ENCODE measurements at places on chromosomes 6 and 20.
A peak's percentile ranks its signal among the peaks of the same experiment; 100 is the strongest.

GRCh38 chr20:43798291-43799149 lies 71.7 kb upstream of the GTSF1L start:
- DNase-seq, result no peak

- DNase-seq, result no peak
Measured at GRCh38 chr6:5446362-5447075, 185.2 kb downstream of the FARS2 start.

DNA sequence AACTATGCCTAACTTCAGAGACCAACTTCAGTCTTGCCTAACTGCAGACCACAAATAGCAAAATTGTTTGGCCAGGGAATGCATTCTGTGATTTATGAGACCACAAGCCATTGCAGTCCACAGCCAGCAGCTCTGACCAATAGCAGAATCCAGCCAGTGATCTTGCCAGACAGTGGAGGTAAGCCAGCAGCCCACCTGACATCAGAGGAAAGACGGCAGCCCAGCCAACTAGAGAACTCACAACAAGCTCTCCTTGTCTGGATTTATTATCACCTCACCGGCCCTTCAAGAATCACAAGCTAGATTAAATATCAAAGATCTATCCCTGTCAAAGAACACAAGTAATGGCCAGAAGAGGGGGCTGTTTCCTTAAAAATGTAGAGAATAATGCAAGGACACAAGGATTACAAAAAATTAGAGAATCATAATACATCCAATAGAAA lies 66.5 kb upstream of the SLC35F1 start:
- peak; percentile 27 for DNase-seq

- DNase-seq, result no peak
Measured at GRCh38 chr6:168540713-168541291, 99.8 kb downstream of the SMOC2 start.

DNA sequence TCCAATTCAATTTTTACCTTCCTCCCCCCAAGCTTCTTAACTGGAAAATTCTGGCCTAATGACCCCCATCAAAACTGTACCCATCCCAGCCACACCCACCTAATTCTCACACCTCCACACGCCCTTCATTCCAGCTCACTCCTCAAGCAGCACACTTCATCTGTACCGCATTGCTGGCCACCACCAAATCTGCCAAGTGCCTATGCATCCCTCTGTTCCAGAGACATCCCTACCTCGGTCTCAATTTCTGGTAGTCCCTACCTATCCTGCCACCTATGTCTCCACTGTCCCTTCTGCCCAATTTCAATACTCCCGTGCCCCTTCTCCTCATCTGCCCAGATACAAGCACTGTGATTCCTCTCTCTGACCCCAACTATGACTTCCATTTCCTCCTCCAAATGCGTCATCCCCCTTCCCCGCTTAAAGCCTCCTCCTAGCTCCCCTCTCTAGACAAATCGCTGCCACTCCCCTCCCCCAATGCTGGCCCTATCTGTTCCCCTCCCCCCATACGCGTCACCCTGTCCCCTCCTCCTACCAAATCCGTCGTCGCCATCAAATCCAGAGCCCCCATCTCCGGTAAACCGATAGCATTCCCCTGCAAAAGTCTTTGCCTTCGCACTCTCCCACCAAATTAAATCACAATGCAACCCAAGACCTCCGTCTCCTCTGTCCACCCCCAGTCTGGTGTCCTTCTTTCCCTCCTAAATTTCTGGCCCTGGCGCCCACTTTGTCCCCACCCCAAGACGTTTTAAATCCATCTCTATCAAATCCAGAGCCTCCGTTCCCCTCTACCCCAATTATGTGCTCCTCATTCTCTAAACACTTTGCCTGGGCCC lies 1.2 kb downstream of the MTCH1 start:
- DNase-seq, result no peak

DNA sequence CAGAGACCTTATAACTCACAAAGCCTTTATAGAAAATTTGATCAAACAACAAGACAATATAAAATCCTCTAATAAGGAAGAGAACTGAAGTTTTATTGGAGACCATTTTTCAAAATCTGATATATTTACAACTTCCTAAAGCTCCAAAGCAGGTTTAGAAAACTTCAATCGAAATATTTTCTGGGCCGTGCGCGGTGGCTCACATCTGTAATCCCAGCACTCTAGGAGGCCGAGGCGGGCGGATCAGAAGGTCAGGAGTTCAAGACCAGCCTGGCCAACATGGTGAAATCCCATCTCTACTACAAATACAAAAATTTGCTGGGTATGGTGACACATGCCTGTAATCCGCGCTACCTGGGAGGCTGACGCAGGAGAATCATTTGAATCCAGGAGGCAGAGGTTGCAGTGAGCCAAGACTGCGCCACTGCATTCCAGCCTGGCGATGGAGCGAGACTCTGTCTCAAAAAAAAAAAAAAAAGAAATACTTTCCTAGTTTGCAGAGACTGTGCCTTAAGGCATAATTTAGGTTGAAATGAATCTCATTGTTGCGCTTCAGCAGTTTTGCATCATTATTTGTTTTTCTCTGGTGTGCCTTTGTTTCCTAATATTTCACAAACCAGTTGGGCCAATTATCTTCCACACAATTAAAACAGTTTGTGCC lies 60.6 kb upstream of the ASIP start:
- no peak for DNase-seq

DNA sequence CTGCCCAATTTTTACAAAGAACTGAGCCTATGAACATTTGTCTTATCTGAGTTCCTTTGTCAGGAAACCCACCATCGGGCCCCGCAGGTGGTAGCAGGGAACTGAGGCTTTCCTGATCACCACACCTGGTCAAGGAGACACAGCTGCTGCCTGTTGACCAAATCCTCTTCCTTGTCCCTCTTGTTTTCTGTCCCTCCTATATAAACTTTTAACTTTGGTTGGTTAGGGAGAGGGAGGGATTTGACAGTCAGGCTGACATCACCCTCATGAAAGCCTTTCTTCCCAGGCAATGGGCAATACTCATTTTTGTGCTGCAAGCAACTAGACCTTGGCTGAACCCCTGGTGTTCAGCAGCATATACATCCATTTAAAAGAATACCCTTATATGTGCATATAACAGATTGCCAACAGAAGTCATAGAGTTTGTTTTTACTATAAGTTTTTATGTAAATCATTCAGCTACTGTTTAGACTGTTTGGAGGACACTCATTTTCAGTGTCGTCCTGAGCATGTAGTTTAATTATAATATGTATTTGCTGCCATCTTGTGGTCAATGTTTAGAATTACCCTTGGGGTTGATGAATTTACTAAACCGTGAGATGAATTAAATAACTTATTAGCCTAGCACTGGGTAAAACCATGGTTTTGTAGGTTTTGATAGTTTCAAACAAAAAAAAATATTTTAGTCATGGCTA lies 17.0 kb downstream of the CRISP1 start:
- peak; percentile 6 for DNase-seq

DNA sequence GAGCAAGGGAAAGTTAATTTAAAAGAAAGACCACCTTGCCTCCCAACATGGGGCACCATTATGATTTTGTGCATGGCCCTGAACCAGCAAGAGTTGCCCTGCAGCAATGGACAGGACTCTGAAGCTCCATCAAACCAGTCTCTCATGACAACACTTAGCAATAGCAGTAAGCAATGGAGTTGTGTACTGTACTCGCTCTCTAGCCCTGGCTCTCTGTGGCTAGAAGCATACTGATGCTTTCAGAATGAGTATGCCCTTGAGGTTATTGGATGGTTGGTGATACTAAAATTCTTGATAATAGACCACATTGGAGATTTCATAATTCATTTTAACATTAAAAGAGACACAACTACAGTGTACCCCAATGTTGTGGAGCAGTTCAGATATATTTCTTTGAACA lies 23.2 kb upstream of the LMBRD1 start:
- DNase-seq, result no peak

GRCh38 chr6:97461218-97461617 lies 178.2 kb upstream of the MMS22L start:
- DNase-seq, result no peak

- DNase-seq, result no peak
Measured at GRCh38 chr6:89050155-89050554, 30.4 kb upstream of the PNRC1 start.

DNA sequence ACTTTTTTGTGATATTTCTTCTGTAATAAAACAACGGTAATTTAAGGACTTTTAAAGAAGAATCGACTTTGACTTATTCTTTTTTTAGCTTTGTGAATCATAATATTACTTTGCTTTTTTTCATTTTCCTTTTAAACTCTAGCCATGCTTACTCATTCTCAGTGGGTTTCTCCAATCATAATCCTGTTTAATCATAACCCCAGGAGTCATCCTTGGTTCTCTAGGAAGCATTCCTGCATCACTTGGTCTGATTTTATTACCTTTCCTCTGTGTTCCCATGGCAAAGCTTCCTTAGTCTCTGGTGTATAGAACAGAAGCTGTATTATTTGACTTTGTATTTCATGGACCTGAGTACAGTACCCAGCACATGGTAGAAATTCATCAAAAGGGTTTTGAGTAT lies 223.5 kb downstream of the CDKAL1 start:
- no peak for DNase-seq

DNA sequence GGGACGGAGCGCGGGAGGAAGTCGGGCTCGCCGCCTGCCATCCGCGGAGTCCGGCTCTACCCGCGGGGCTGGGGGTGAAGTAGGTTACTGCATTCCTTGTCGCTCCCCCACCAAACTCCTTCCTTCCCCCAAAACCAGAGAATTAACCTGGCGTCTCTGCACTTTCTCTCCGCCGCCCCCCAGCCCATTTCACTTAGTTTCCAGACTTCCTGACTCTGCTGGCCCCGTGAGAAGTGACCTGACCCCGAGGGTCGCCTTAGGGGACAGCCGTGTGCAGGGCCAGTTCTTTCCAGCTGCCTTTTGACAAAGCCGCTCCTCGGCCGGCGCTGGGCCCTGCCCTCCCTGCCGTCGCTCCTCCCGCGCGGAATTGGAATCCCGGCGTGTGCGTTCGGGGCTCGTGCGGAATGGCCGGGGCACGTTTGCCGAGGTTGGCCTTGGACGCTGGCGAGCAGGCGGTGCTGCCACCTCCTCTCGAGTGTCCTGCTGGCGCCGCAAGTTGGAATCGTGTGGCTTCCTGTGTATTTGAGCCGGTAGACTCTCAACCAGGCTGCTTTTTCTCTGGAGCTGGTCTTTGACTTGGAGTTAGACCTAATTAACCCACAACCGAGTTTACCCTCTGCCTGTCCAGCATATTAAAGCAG lies 650 bp downstream of the DCBLD1 start:
- DNase-seq, result peak; percentile 30

- DNase-seq, result no peak
Measured at GRCh38 chr6:116385921-116386320, 15.2 kb downstream of the DSE start.

DNA sequence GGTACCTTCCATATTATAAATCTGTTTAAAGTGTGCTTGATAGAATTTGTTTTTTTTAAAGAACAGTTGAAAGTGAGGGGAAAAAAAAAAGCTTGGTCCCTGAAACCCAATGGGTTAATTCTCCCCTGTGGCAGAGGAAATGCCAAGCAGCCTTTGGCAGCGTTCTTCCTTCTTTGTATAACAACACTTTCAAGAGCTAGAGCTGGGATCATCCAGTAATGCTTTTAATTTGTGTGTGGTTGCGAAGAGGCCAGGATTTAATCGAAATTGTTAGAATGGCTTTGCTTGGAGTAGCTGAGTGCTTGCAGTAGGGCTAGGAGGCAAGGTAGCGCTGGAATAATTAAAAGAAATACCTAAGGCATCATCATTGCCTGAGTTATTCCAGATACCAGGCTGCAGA lies 692.0 kb downstream of the DHX35 start:
- no peak for DNase-seq

- no peak for DNase-seq
Measured at GRCh38 chr6:7959453-7959852, 48.9 kb upstream of the TXNDC5 start.

DNA sequence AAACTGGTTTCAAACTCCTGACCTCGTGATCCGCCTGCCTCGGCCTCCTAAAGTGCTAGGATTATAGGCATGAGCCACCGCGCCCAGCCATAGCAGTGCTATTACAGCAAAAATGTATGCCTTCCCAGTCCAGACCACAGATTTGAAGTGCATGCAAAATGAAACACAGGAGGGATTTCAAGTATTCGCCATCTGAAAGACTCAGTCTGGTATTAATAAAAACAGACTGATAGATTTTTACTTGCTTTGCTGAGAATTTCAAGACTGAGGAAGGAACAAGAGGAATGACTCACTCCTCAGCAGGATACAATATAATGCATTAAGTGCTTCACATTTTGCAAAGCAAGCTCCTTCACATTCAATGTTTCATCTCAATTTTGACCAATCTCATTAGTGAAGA lies 134.9 kb downstream of the TMEM200A start:
- no peak for DNase-seq

- DNase-seq, result no peak
Measured at GRCh38 chr6:85362652-85363310, 87.1 kb upstream of the NT5E start.

- no peak for DNase-seq
Measured at GRCh38 chr6:47302043-47302442, 7.7 kb downstream of the TNFRSF21 start.

DNA sequence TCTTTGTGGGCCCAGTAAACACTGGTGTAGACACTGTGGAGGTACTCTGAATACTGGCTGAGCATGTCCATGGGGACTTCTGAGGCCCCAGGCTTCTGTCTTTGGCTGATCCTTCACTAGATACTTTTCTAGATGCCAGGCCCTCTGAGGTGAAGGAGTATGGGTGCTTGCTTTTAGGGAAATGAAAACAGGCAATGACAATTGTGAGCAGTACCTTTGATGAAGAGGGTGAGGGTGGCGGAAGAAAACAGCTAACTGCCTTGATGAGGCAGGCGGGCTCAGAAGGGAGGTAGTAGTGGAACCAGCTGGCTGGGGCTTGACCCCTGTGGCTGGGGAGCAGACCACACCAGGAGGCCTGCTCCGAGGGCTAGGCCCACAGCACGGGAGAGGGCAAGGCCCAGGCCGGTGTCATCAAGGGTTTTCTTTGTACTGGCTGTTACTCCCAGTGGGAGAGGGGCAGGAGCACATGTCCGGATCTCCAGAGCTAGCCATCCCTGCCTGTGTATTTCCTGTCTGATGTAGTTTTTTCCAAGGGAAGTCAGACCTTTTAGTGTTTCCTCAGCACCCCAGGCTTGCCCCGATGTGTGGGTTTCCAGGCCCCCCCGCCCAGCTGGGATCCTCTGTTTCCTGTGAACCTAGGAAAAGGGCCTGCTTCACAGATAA lies 3.9 kb downstream of the PLCG1 start:
- DNase-seq, result no peak

GRCh38 chr6:120211955-120212792 lies 862.6 kb upstream of the MAN1A1 start:
- no peak for DNase-seq

- no peak for DNase-seq
Measured at GRCh38 chr6:134034478-134034877, 17.9 kb downstream of the SLC2A12 start.
